ENCODE measurements at places on chromosomes 5 and 9. TPM values are rescaled to one million over a fixed set of nuclear protein-coding genes. Genes with fewer than 3 reads are reported as not detected.

The TRIM7 gene
- total RNA-seq, result 1.5 TPM

The ARHGEF28 gene
- 0.03 TPM for total RNA-seq

GRCh38 chr5:143691945-143692290 lies 120.0 kb upstream of the HMHB1 start:
- peaks cover 28% of the 10 kb centered on the region for H3K4me1 ChIP-seq
- H3K36me3 ChIP-seq, result peaks cover 7% of the 10 kb centered on the region
- no peak overlapping the region for H3K27ac ChIP-seq
- no peaks in the 10 kb centered on the region for H3K27me3 ChIP-seq
- H3K4me3 ChIP-seq, result no peak overlapping the region
- DNase-seq, result no peak

GRCh38 chr5:60387051-60387440 lies 312.9 kb downstream of the DEPDC1B start:
- no peak for DNase-seq
- H3K27me3 ChIP-seq, result peaks cover 2% of the 10 kb centered on the region
- no peak overlapping the region for H3K4me3 ChIP-seq

DNA sequence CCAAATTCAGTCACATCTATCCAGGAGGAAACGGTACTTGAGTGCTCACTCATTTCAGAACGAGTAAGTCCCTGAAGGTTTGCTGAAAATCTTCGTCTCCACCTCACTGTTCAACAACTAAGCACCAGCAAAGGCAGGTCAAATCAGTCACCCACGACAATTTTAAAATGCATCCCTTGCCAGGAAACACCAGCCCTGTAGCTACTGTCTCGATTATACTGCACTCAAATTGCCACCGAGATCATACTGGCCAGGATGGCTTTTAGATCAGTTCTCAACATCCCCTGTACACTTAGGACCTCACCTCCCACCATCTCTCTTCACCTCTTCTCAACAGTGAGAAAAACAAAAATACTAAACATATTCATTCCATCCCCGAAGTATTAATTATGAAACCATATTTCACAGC lies 298.6 kb downstream of the AGTPBP1 start:
- no peak overlapping the region for H3K27ac ChIP-seq
- DNase-seq, result no peak
- no peaks in the 10 kb centered on the region for H3K4me1 ChIP-seq
- peaks cover 6% of the 10 kb centered on the region for H3K27me3 ChIP-seq
- H3K4me3 ChIP-seq, result no peak overlapping the region
- no peaks in the 10 kb centered on the region for H3K36me3 ChIP-seq

DNA sequence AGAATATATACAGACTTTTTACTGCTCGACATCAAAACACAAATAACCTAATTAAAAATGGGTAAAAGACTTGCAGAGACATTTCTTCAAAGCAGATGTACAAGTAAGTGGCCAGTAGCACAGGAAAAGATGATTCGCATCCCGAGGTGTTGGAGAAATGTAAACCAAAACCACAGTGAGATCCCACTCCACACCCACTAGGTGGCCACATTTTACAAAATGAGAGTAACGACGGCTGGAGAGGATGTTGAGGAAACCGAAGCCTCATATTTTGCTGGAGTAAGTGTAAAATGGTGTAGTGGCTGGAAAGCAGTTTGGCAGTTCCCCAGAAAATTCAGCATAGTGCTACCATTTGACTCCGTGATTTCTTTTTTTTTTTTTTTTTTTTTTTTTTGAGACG lies 21.3 kb upstream of the GBGT1 start:
- no peak overlapping the region for H3K4me3 ChIP-seq
- peaks cover 27% of the 10 kb centered on the region for H3K4me1 ChIP-seq
- H3K27me3 ChIP-seq, result peaks cover 40% of the 10 kb centered on the region
- DNase-seq, result peak; percentile 51
- peak overlapping the region; percentile 42 for H3K27ac ChIP-seq
- H3K36me3 ChIP-seq, result no peaks in the 10 kb centered on the region

GRCh38 chr5:134289509-134290113 lies 63.7 kb upstream of the PPP2CA start:
- peak; percentile 3 for DNase-seq
- no peaks in the 10 kb centered on the region for H3K36me3 ChIP-seq
- H3K27me3 ChIP-seq, result peaks cover 8% of the 10 kb centered on the region
- H3K27ac ChIP-seq, result no peak overlapping the region
- no peak overlapping the region for H3K4me3 ChIP-seq

All from activated T-helper 1 cell treated with anti-CD3 and anti-CD28 coated beads, Interleukin-12 subunit alpha, Interleukin-12 subunit beta, Interleukin-2, Interleukin-4 antibody, amounts not matched to agents 30 ng/mL and 10 ng/mL and 1 ng/mL, durations not matched to agents 14 hours and 24 hours and 36 hours (primary cell).